Lung (tissue), 17 donors: ENCODE measurements at places on chromosomes 7 and 10.

DNA sequence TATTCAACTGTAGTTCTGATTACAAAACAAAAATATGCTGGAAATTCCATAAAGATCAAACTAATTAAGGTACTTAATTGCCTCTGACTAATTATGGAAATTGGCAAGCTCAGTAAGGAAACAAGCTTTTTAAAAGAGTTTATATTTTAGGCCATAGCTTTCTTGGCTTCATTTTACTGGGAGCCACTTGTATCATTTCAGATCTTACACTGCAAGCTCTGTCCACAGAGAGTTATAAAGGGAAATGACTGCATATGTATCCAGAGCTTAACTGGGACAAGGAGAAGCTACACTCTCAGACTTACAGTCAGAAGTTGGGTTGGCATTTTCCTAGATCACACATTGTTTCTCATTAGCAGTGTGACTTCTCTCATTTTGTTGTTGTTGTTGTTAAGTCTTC, 92.4 kb downstream of the LRRN3 start:
- DNase-seq, result peak; percentile 57

GRCh38 chr7:31309407-31309806, 31.1 kb downstream of the NEUROD6 start:
- no peak for DNase-seq

DNA sequence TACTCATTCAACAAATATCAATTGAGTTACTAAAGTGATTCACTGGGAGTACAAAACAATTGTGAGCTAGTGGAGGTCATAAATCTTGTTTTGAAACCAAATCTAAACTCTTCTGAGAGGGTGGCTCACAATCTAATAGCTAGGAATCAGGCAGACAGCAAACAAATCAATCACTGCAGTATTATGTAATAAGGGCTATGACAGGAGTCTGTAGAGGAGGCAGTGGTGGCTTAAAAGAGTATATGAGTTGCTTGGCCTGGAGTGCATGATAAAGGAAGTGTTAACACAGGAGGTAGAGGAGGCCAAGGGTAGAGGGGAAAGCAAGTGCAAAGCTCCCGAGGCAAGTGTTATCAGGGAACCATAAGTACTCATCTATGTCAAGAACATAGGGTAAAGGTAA, 16.5 kb downstream of the MYPN start:
- DNase-seq, result no peak

DNA sequence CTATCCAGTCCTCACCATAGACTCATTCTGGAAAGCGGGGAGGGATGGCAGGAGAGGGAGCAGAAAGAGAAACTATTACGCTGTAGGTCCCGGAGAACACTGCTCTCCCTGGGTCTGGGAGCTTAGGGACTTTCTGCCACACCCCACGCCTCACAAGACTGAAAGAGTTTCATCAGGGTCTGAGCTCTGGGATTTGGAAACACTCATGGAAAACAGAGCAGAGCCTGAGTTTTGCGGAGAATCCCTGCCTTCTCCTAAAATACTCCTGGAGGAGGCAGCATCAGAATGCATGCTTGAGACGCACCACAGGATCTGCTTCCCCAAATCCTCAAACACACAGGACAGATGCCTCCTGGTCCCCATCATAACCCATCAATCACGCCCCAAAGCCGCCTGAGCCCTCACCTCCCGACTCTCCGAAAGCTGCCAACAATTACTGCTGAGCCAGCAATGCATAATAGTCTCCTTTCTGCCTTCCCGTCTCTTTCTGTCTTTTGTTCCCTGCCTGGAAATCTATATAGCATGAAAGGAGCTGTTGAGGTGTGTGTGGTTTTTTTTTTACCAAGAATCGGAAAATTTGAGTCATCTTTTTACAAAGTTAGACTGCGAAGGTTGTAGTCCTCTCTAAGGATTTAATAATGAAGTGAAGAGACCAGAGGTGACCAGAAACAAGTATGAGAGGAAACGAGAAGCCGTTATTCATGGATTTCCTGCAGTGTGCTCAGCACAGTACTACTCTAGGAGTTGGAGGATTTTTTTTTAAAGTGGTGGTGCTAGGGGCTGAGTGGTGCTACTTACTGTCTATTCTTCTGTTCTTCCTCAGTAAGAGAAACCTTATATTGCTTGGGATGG, 37.7 kb downstream of the ASB13 start:
- no peak for DNase-seq

DNA sequence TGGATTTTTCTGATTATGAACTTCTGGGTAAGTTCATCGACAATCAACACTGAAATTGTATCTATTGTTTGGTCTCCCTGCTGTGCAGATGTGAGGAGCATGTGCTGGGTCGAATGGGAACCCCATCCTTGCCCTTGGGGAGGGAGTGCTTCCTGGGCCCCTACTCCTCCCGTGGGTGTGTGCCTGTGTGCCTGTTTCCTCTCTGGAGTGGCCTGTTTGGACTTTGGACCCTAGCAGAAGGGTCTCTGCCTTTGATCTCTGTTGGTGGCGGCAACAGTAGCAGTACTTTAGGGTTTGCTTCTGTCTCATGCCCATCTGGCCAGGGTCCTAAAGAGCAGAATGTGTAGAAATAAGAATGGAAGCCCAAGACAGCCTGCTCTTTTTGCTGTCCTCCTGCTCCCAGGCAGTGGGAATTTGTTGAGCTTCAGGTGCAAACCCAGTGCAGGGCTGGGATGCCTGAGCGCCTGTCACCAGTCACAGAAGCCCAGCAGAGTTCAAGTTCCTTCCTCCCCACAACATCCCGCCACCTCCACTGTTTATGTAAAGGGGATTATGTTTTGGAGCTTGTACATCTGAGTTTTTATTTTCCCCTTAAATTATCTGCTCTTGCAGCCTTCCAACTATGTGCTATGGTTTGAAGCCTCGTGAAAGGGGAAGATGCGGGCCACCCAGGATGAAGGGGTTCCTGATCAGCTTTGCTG, 1.5 kb upstream of the TACR2 start:
- no peak for DNase-seq

- DNase-seq, result no peak
Measured at GRCh38 chr7:77752016-77752415, 46.2 kb downstream of the TMEM60 start.

GRCh38 chr7:152967958-152968357, 208.4 kb downstream of the ACTR3B start:
- no peak for DNase-seq

GRCh38 chr7:102251531-102252365, 34.9 kb upstream of the SH2B2 start:
- no peak for DNase-seq

DNA sequence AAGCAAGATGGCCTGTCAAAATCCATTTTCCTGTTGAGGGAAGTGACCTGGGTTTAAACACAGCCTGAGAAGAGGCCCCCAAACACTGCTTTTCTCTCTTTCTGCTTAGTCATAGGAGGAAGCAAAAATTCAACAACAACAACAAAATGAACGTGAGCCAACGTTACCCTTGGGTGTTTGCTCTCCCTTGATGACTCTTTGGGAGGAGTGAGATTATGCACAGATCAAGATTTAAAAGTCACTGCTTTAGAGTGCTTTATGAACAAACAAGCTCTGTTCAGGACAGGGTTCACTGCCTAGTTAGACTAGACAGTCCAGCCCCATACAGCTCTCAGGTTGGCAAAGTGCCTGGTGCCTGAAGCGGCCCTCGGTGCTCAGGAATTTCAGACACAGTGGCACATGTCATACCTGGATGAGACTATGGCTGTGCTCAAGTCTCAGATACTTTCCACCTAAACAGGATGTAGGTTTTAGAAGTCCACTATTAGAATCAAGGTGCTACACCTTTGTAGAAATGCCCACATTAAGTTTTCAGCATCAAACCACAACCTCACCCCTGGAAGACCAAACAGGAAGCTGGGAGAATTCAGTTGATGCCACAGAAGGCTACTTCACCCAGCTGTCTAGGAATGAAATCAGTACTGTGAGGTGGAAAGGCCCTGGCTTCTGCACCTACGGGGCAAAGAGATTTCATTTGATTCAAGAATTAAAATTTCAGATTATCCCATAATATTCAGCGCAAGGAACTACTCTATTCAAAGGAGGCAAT, 38.7 kb downstream of the DENND11 start:
- no peak for DNase-seq

DNA sequence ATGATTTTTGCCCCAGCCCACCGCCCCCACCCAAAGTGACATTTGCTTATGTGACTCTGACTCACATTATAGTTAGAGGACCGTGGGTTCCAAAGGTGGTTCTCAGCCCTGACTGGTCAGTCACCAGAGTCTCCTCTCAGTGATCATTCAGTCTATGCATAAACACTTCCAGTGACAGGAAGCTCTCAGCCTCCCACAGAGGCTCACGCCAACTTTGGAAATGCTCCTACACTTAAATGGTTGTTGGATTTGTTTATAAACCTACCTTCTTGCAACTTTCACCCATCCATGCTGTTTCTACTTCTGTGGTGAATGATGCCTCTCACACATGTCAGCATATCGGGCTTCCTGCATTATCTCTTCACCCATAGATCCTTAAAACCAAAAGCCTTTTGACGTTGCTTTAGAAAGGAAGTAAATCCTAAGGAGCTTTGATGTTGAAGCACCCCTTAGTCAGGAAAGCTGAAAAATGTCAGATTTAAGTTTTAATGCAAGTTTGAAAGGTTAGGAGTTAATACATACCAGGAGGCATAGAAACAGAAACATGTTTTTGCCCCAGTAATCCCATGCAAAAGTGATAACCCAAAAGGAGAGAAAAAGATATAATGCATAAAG, 46.5 kb upstream of the FGL2 start:
- no peak for DNase-seq

GRCh38 chr10:97057491-97058235, 128.1 kb downstream of the SLIT1 start:
- no peak for DNase-seq

GRCh38 chr10:104328646-104328895, 9.7 kb downstream of the ITPRIP start:
- no peak for DNase-seq
